ENCODE measurements at places on chromosomes 11 and 22. TPM values are rescaled to one million over a fixed set of nuclear protein-coding genes. Genes with fewer than 3 reads are reported as not detected.

- peak overlapping the region; percentile 60 for H3K4me3 ChIP-seq
- peaks cover 29% of the 10 kb centered on the region for H3K4me1 ChIP-seq
- H3K27me3 ChIP-seq, result peaks cover 15% of the 10 kb centered on the region
- DNase-seq, result peak; percentile 57
- no peaks in the 10 kb centered on the region for H3K36me3 ChIP-seq
These were observed 15.3 kb downstream of the BLID start for GRCh38 chr11:122100756-122101080.

DNA sequence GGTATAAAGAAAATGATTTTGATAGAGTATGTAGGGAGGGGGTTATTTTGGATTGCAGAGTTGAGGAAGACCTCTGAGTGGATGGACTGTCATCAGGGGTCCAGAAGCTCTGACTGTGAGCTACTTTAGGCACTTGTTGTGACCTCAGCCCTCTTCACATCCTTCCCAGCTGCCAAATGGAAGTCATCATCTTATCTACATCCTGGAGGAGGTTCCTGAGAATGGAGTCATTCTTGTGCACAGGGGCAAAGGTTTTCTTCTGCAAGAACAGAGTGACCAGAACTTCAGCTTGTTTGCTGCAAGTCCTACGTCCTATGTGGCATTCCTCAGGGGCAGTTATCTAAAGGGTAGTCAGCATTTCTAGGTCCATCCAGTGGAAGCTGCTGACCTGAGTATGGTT lies 393.8 kb downstream of the AASDHPPT start:
- H3K36me3 ChIP-seq, result no peaks in the 10 kb centered on the region
- H3K4me1 ChIP-seq, result no peaks in the 10 kb centered on the region
- no peak overlapping the region for H3K4me3 ChIP-seq
- no peak for DNase-seq

- peaks cover 50% of the 10 kb centered on the region for H3K4me1 ChIP-seq
- peak overlapping the region; percentile 69 for H3K27ac ChIP-seq
- peak; percentile 87 for DNase-seq
- H3K4me3 ChIP-seq, result no peak overlapping the region
- H3K36me3 ChIP-seq, result no peaks in the 10 kb centered on the region
These were observed 7.6 kb upstream of the CDC42EP1 start for GRCh38 chr22:37552524-37553163.

- DNase-seq, result no peak
- no peaks in the 10 kb centered on the region for H3K4me1 ChIP-seq
- H3K36me3 ChIP-seq, result no peaks in the 10 kb centered on the region
- H3K27ac ChIP-seq, result no peak overlapping the region
- no peak overlapping the region for H3K4me3 ChIP-seq
These were observed 7.0 kb downstream of the THRSP start for GRCh38 chr11:78070621-78071020.

DNA sequence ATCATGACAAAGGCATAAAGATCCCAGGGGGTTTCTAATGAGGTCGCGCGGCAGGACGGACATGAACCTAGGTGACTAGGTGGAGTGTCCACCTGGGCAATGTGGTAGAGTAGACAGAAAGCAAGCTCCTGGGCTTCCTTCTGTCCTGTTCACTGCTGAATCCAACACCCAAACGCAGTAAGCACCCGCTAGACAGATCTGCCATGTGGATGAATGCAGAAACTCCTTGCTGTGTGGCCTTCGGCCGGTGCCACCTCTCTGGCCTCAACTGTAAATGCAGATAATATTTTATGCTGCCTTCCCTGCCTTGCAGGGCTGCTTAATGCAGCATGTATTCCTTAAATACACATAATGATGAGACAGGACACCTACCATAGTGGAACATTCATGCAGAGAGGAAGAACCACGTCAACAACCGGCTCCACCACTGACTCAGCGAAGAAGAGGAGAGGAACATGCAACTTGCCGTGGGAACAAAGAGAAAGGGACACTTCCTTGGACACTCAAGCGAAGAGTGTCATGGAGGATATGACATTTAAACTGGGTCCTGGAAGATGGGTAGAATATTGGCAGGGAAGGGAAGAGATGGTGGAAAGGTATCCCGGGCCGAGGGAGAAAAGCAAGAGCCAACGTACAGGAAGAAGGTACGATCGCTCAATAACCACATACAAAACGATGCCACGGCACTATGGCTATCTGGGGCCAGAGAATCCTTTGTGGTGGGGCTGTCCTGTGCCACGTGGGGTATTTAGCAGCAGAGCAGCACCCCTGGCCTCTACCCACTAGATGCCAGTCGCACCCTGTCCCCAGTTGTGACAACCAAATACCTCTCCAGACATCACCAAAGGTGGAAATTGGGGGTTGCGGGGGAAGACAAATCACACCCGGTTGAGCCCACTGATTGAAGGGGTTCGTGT lies 30.8 kb downstream of the MYH9 start:
- peaks cover 92% of the 10 kb centered on the region for H3K4me1 ChIP-seq
- H3K27me3 ChIP-seq, result no peaks in the 10 kb centered on the region
- no peak for DNase-seq
- H3K27ac ChIP-seq, result peak overlapping the region; percentile 57
- no peaks in the 10 kb centered on the region for H3K36me3 ChIP-seq

- DNase-seq, result no peak
- peaks cover 54% of the 10 kb centered on the region for H3K4me1 ChIP-seq
- H3K27me3 ChIP-seq, result no peaks in the 10 kb centered on the region
- no peak overlapping the region for H3K4me3 ChIP-seq
These were observed 2.9 kb downstream of the PLAAT3 start for GRCh38 chr11:63611395-63611747.

GRCh38 chr11:61477727-61478148 lies 30.8 kb upstream of the LRRC10B start:
- no peaks in the 10 kb centered on the region for H3K36me3 ChIP-seq
- no peak overlapping the region for H3K27ac ChIP-seq
- peak; percentile 41 for DNase-seq
- peaks cover 19% of the 10 kb centered on the region for H3K4me1 ChIP-seq
- H3K4me3 ChIP-seq, result no peak overlapping the region

DNA sequence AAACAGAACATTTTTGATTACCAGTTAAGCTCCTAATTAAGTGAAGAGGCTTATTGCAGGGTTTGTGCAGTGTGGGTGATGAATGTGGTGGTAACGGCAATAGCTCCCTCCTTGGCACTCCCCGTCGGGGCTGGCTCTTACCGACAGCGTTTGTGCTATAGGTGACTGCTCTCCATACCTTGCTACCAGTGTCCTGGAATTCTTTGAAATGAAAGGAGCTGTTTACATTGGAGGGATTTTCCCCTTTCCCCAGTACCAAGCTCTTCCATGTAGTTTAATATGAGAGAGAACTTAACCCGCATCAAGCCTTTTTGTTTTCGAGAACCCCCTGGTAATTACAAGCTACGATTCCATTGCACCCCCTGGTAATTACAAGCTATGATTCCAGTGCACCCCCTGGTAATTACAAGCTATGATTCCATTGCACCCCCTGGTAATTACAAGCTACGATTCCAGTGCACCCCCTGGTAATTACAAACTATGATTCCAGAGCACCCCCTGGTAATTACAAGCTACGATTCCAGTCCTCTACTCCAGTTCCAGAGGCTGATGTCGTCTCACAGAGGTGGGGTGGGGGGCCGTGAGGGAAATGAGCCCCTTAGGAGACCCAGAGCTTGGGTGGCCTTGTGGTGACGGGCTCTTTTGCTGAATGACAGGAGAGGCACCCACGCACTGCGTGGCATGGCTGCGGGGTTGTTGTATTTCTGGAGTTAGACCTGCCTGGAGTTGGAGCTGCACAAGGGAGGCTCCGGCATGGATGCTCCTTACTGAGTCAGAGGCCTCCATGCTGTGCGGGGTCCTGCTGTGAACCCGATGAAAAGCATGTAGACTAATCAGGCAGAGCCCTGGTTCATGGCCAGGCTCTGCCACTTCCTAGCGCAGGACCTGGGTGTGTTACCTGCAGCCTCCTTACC lies 205.3 kb downstream of the TBC1D22A start:
- no peaks in the 10 kb centered on the region for H3K27me3 ChIP-seq
- H3K4me3 ChIP-seq, result no peak overlapping the region
- no peak for DNase-seq
- H3K36me3 ChIP-seq, result no peaks in the 10 kb centered on the region
- peaks cover 23% of the 10 kb centered on the region for H3K4me1 ChIP-seq

The CNTF gene
- polyA plus RNA-seq, result 0.19 TPM

- H3K36me3 ChIP-seq, result no peaks in the 10 kb centered on the region
- no peaks in the 10 kb centered on the region for H3K27me3 ChIP-seq
- H3K4me1 ChIP-seq, result peaks cover 24% of the 10 kb centered on the region
- DNase-seq, result no peak
These were observed 94.5 kb downstream of the PHF21A start for GRCh38 chr11:46026606-46027293.

DNA sequence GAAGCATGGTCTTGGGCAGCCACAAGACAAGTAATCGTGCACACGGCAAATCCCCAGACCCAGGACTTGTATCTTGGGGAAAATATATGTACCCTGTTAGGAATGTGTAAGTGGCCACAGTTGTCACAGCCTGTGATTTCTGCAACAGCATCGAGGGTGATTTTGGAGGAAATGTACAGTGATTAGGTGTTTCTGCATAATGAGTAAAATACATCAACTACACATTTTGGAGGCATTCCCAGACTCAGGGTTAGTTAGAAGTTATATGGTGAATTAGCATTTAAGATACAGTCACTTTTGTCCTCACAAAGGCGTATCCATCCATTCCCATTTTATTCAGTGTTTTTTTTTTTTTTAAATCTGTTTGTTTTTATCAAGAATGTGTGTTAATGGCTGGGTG lies 28.4 kb downstream of the SUSD2 start:
- no peaks in the 10 kb centered on the region for H3K36me3 ChIP-seq
- no peak overlapping the region for H3K4me3 ChIP-seq
- H3K27ac ChIP-seq, result no peak overlapping the region
- peaks cover 17% of the 10 kb centered on the region for H3K4me1 ChIP-seq
- no peak for DNase-seq
- no peaks in the 10 kb centered on the region for H3K27me3 ChIP-seq

- H3K36me3 ChIP-seq, result no peaks in the 10 kb centered on the region
- peaks cover 28% of the 10 kb centered on the region for H3K27me3 ChIP-seq
- DNase-seq, result peak; percentile 18
- no peaks in the 10 kb centered on the region for H3K4me1 ChIP-seq
These were observed 1.4 kb upstream of the SIGIRR start for GRCh38 chr11:416051-416756.

DNA sequence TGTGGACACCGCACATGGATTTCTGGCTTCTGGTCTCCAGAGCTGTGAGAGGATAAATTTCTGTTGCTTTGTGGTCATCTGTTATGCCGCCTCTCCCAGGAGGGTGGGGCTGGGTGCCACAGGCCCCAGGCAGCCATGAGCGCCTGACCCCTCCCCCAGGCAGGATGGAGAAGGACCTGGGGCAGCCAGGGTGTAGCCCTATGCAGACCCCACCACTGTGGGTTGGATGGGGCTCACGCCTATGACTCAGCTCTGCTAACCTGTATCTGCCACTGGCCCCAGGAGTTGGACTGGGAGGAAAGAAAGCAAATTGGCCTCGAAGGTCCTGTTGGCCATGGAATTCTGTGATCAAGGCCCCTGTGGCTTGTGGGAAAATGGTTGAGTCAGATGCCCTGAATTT lies 1351.1 kb downstream of the BRD1 start:
- H3K4me1 ChIP-seq, result no peaks in the 10 kb centered on the region
- H3K27me3 ChIP-seq, result peaks cover 10% of the 10 kb centered on the region
- H3K27ac ChIP-seq, result no peak overlapping the region
- no peaks in the 10 kb centered on the region for H3K36me3 ChIP-seq
- no peak for DNase-seq

DNA sequence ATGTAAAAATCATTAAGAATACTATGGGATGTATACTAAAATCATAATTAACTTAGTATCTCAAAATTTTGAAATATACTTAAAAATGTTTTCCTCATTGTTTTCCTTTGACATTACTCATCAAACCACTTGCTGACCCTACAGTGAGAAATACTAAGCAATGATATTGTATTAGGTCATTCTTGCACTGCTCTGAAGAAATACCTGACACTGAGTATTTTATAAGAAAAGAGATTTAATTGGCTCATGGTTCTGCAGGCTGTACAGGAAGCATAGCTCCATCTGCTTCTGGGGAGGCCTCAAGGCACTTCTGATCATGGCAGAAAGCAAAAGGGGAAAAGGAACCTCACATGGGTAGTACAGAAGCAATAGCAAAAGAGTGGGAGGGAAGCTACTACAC lies 950.9 kb upstream of the CHORDC1 start:
- no peak overlapping the region for H3K4me3 ChIP-seq
- H3K27me3 ChIP-seq, result no peaks in the 10 kb centered on the region
- H3K36me3 ChIP-seq, result no peaks in the 10 kb centered on the region

GRCh38 chr11:67496113-67496512 lies 9.1 kb downstream of the PITPNM1 start:
- H3K36me3 ChIP-seq, result peaks cover 80% of the 10 kb centered on the region
- H3K4me3 ChIP-seq, result no peak overlapping the region
- H3K27me3 ChIP-seq, result no peaks in the 10 kb centered on the region
- no peak for DNase-seq

- H3K27me3 ChIP-seq, result no peaks in the 10 kb centered on the region
- H3K27ac ChIP-seq, result no peak overlapping the region
- H3K4me1 ChIP-seq, result no peaks in the 10 kb centered on the region
- no peak overlapping the region for H3K4me3 ChIP-seq
- no peak for DNase-seq
These were observed 63.1 kb downstream of the PIWIL4 start for GRCh38 chr11:94630221-94630620.

The OPCML gene
- polyA plus RNA-seq, result not detected

The SMTNL1 gene
- polyA plus RNA-seq, result not detected

- no peaks in the 10 kb centered on the region for H3K36me3 ChIP-seq
- no peaks in the 10 kb centered on the region for H3K4me1 ChIP-seq
- DNase-seq, result no peak
- no peak overlapping the region for H3K4me3 ChIP-seq
- no peaks in the 10 kb centered on the region for H3K27me3 ChIP-seq
- no peak overlapping the region for H3K27ac ChIP-seq
These were observed 41.3 kb upstream of the RDX start for GRCh38 chr11:110337570-110338193.

- peaks cover 49% of the 10 kb centered on the region for H3K36me3 ChIP-seq
- no peak for DNase-seq
- no peak overlapping the region for H3K4me3 ChIP-seq
- H3K27ac ChIP-seq, result no peak overlapping the region
- no peaks in the 10 kb centered on the region for H3K4me1 ChIP-seq
These were observed 22.3 kb downstream of the TNKS1BP1 start for GRCh38 chr11:57302489-57302888.

The MYO7A gene
- polyA plus RNA-seq, result 2.9 TPM

DNA sequence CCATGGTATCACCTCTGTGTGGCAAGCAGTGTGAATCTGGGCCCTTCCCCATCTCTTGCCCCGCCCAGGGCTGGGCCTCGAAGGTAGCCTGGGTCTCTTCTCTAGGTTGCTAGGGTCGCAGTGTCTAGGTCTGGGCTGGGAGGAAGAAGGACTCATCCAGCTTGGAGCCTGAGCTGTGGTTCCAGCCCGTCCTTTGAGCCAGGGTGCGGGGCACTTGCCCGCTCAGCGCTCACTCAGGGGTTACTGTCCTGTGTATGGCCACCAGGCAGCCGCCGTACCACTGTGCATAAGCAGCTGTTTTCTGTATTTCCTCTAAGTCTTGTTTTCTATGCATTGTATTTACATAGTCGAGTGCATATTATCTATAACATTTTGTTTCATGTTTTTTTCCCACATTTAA lies 160.9 kb downstream of the TBC1D22A start:
- no peak overlapping the region for H3K27ac ChIP-seq
- H3K4me1 ChIP-seq, result no peaks in the 10 kb centered on the region
- H3K4me3 ChIP-seq, result no peak overlapping the region

All from heart left ventricle (tissue), 16 donors.